ENCODE measurements at places on chromosomes 3 and 15.

- no peak for DNase-seq
Measured at GRCh38 chr3:178058629-178059028, 477.6 kb upstream of the KCNMB2 start.

DNA sequence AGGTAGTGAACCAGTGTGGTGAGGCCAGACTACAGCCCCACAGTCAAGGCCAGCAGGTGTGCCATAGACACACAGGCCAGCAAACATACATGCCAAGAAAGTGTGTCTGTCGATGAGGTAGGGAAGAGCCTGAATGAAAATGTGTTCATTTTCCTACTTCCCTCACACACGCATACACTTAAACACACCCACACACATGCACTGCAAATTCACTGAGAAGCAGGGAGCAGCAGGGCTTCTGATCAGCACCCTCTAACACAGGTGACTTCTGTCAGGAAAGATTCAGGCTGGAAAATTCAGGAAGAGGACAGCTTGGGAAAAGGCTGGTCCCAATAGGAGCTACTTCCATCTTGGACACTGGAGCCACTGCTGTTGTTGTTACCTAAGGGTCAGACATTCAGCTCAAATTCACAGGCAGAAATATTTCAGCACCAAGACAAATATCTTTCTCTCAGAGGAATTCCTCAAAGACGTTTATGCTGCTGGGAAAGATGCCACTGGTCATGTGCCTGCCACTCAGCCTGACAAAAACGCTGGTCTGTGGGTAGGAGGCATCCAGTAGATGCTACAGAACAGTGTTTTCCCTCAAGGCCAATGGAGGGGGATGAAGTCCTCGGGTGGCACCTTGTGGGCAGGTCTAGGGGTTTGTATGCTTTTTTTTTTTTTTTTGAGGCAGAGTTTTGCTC is 40.9 kb upstream of the LARS2 start:
- no peak for DNase-seq

GRCh38 chr15:88077296-88078020 is 179.1 kb downstream of the NTRK3 start:
- DNase-seq = no peak

DNA sequence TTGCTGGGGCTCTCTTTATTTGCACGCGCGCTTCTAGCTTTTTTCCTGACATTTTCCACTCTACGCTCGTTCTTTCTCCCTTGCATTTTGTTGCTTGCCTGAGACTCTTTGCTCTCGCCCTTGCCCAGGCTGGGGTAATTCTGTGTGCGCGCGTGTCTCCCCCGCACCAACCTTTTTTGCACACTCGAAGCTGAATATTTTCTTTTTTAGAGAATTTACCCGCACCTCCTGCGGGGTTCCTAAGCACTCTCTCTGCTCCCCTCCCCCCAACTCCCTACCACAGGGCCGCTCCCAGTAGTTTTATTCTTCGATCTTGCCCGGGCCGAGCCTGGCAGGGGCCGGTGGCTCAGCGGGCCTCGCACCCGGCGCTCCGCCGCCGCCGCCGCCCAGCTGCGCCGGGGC is 732 bp downstream of the FAM43A start:
- no peak for DNase-seq

- no peak for DNase-seq
Measured at GRCh38 chr3:188573956-188574355, 420.0 kb downstream of the LPP start.

GRCh38 chr15:88681610-88682221 is 42.9 kb downstream of the ISG20 start:
- DNase-seq = no peak

DNA sequence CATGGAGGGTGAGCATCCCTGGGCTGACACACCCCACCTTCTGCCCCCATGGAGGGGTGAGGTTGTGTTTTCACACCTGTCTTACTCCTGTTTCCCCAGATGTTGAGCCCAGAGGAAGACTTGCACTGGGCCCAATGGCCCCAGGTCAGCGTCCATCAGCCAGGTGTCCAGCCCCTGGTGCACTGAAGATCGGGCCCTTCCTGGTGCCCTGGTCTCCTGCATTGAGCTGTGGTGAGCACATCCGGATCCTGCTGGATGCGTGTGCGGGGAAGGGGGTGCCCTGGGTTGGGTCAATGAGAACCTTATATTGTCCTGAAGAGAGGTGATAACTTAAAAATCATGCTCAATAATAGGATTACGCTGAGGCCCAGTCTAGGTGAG is 227.3 kb downstream of the SNRPN start:
- DNase-seq = no peak

DNA sequence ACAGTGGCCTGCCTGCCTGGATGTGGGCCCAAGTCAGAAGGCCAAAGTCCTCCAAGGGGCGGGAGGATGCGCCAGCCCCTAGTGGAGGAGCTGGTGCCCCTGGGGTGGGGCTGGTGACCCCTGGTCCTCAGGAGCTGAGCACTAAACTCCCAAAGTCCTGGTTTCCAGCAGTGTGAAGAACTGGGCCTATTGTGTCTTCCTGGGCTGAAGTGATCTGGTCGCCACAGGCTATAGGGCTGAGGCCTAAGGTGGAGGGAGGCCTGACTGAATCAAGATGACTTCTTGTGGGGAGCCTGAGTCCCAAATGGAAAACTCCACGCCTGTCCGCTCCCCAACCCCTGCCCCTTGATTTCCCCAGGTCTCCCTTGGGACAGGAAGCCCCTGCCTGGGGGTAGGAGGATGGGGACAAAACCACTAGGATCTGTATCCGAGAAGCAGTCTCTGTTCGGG is 753 bp upstream of the FES start:
- DNase-seq = no peak

DNA sequence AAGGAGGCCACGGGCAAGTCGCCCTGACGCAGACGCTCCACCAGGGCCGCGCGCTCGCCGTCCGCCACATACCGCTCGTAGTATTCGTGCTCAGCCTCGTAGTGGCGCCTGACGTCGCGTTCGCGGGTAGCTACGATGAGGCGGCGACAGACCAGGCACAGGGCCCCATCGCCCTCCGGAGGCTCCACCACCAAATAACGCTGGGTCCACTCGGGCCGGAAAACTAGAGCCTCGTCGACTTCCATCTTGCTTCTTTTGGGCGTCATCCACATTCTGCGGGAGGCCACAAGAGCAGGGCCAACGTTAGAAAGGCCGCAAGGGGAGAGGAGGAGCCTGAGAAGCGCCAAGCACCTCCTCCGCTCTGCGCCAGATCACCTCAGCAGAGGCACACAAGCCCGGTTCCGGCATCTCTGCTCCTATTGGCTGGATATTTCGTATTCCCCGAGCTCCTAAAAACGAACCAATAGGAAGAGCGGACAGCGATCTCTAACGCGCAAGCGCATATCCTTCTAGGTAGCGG is at the start of gene EPM2AIP1:
TSS of gene EPM2AIP1 (minus strand) at position 326 of the 520 bp plus-strand sequence. CDS start at position 272, 54 bp downstream.
- DNase-seq = no peak

DNA sequence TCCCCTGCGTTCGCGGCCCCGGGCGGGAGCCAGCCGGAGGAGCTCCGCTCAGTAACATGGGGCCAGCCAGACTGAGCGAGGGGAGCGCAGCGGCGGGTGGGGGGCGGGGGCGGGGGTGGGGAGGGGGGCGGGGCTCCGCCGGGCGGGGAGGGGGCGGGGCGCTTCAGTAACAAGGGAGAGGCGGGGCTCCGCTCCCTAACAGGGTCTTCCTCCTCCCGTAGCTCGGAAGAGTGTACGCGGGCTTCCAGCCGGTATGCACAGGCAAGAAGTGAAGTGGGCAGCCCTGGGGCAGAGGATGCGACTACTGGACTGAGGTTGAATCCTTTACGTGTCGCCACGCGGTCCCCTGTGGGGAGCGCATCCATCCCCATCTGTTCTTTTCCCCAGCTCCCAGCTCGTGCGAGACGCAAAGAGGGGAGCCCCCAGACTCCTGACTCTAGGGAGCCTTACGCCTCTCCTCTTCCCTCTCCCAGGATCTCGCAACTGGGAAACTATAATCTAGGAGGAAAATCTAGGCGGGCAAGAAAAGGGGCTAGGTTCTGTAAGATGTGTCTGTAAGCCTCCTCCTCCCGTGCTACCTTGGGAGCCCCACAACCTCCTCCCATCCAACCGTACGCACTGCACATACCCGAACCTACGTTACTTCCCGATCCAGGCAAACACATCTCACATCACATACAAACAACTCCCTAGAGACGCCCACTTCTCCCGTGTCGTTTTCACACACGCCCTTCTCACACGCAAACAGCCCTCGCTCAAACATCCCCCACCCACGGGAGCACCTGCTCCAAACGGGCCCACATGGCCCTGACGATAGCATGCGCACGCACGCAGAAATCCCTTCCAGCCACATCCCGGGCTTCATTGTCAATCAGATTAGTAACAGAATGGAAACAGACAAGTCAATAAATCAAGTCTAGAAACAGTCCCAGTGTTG is at the start of gene SHF:
TSS of gene SHF (minus strand) at position 73 of the 937 bp plus-strand sequence. CDS start at position 58, 15 bp downstream.
- DNase-seq = peak; percentile 17

GRCh38 chr3:21390136-21390535 is 360.9 kb downstream of the ZNF385D start:
- no peak for DNase-seq

GRCh38 chr15:66027268-66027805 is 158.0 kb downstream of the RAB11A start:
- DNase-seq = no peak

GRCh38 chr3:192417017-192417416 is 310.3 kb downstream of the FGF12 start:
- no peak for DNase-seq

DNA sequence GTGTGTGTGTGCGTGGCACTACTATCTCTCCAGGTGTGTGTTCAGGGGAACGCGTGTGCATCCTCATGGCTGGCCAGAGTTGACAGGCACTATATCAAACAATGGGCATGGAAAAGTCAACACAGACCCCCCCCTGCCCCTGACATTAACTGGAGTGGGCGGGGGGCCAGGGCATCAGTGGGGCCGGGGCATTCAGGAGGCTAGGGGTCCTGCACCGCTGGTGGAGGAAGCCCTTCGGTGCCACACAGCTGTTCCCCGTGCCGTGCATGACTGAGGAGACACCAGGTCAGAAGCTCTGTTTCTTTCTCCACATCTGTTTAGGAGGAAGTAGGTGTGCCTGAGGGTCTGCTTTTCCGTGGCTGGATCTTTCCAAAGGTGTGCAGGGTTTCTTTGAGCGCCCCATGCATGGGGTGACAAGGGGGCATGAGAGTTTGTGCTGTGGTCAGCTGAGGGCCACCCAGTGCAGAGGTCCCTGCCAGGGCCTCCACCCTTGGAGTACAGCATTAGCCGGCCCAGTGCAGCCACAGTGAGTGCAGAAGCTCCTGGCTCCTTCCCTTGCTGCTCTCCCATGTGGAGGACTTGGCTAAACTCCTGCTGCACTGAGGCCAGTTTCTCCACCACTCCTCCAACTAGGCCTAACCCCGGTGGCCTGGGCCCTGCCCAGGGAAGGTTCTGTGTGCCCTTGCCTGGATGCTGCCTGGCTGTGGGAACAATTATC is 7.5 kb downstream of the C3orf22 start:
- DNase-seq = no peak

DNA sequence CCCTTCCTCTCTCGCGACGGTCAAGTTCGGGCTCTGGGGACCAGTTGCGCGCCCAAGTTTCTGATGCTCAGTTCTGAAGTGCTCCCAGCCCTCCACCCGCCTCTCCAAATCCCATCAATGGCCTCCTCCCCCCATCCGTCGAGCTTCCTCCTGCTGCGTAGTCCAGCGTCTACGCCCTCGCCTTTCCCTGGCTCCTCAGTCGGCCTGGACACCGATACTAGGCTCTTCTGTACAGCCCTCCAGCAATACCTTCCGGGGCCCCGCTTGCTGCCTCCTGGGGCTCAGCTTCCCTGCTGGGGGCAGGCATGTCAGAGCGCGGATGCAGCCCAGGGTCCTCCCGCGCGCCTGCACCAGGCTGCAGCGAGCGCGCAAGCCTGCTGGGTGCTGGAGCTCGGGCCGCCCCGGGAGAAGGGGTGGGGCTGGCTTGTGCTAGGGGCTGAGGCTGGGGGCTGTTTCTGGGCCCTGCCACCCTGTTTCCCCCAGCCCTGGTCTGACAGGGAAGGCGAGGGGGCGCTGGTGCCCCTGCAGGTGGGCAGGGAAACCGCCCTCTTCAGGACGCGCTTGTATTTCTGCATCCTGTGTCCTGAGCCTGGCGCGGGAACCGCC is 353.3 kb upstream of the SUCLG2 start:
- no peak for DNase-seq

DNA sequence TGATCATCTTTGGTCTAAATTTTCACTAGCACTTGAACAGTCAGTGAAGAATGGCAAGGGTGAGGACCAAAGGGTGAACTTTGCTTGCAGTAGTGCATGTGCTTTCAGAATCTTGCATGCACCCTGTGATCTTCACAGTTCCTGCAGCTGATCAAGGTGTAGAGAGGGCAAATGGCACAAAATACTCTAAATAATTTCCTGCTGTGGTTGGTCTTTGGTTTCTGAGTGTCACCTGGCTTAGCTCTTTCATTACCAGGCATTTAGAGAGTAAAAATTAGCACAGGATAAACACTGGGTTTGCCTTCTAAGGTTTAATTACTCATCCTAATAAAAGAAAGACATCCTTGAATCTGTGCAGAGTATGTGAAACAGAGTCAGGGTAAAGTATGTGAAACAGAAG is 11.4 kb downstream of the TIPARP start:
- peak; percentile 87 for DNase-seq

DNA sequence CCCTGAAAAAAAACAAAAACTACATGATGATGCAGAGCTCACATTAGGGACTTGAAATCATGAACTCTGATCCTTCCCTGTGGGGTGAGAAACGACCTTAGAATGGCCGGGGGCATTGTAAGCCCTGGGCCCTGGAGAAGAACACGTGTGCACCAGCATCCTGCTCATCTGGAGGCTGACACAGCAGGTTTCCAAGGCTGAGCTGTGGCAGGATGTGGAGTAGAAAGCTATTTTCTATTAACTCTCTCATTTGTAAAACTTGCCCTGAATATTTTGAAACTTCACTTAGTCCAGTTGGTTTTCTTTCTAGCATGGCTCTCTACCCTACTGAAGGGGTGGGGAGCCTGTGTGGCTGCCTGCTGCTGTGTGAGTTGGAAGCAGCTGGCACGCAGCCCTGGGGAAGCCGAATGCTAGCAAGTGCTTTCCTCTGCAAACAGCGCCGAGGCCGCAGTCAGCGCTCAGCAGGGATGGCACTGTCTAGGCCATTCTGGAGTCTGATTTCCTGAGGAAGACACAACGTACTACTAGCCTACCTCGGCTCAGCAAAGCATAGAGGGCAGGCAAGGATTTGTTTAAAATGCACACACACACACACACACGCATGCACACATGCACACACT is 58.0 kb downstream of the GABRG3 start:
- peak; percentile 48 for DNase-seq

- no peak for DNase-seq
Measured at GRCh38 chr3:152676810-152677379, 158.0 kb upstream of the P2RY1 start.

All from RPMI8226 (cell line).